ENCODE measurements at places on chromosomes 6 and 20.

GRCh38 chr20:53678315-53678989 is 84.8 kb upstream of the ZNF217 start:
- DNase-seq, result no peak

DNA sequence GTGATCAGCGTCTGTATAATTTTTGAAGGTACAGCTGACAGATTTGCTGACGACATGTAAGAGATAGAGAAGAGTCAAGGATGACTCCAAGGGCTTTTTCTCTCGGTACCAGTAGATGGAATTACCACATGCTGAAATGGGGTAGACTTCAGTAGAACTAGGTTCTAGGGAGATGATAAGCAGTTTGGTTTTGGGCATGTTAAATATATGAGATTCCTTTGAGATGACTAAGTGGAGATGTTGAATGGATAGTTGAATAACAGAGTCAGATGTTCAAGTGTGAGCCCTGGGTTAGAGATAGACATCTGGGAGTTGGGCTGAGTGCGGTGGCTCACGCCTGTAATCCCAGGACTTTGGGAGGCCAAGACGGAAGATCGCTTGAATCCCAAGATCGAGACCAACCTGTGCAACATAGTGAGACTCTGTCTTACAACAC is 50.0 kb downstream of the PHF20 start:
- DNase-seq, result no peak

DNA sequence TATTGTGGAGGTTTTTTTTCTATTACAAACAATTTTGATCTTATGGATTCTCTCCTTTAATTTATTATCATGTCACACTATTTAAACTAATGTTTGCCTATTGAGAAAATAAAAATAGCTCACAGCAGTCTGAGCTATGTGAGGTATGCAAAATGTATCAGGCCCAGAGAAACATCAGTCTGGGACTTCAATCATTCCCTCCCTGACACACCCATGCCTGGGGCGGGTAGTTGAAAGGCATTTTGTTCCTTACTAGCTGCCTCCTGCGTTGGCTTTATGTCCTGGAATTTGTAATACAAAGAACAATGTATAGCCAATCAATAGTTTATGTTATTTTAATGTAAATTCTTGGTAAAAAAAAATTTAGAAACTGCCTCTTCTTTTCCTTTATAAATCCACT is 403.3 kb downstream of the EPM2A start:
- no peak for DNase-seq

- no peak for DNase-seq
Measured at GRCh38 chr20:4729265-4729664, 7.6 kb downstream of the PRND start.

DNA sequence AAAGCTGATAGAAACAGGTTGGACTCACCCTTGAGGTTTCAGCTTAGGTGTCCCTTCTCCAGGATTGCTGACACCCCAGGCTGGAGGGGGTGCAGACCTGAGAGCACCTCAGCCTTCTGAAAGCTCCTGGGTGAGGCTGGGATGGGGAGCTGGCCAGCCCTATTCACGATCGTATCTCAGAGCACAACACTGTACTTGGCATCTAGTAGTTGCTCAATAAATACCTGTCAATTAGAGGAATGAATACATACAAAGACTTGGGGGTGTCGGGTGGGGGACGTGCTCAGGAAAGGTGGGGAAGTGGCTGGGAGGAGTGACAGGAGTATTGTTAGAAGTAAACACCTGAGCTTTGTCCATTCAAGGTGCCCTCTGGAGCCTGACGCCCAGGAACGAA is 61.7 kb downstream of the SLC2A10 start:
- DNase-seq, result no peak

DNA sequence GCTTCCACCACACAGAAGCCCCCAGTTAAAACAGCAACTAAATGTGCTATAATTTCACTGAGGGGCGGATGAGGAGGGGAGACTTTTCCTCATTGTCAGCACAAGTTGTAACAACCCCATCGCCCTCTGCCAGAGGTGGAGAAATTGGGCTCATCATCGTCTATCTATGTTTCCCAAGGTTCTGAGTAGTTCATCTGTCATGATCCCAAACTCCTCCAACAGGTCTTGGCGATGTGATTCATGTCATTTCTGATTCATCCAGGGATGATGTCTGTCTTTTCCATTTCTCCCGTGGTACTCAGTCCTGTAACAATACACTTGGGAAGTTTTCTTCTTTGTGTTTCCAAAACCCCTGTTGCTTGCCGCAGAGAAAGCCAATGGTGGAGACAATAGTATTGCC is 51.0 kb downstream of the TFAP2A start:
- DNase-seq, result no peak

DNA sequence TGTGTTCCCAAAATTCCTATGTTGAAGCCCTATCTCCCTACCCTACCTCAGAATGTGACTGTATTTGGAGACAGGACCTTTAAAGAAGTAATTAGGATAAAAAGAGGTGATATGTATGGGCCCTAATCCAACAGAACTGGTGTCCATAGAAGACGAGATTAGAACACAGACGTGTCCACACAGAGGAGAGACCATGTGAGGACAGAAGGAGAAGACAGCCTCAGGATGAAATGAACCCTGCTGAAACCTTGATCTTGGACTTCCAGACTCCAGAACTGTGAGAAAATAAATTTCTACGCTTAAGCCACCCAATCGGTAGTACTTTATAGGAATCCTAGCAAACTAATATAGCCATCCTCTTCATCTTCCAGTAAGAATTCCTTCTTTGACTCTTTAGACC is 35.7 kb downstream of the TRAF3IP2 start:
- DNase-seq, result no peak

- no peak for DNase-seq
Measured at GRCh38 chr6:167739721-167740475, 86.8 kb upstream of the AFDN start.

- no peak for DNase-seq
Measured at GRCh38 chr20:49569411-49570115, 1.6 kb upstream of the PTGIS start.

DNA sequence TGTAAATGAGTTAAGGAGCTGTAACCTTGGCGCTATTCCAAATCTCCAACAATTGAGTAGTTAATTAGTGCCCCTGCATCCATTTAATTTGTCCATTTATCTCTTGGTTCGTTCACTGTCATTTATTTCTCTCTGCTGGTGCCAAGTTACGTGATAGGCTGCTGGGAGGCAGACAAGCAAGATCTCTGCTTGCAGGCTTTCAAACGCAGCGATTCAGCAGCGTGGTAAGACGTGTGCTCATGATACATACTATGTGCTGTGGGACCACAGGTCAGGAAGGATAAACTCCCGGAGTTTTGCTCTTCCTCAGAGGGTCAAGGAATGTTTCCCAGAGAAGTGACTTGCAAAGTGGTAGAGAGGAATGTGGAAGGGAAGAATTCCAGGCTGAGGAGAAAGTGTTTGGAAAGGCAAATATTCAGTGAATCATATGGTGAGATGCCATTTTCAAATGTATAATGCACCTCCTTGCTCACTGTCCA is 46.4 kb downstream of the UTRN start:
- DNase-seq, result no peak

GRCh38 chr20:4016340-4017050 is 1.1 kb upstream of the RNF24 start:
- DNase-seq, result no peak

GRCh38 chr20:19789446-19789845 is 31.4 kb downstream of the RIN2 start:
- no peak for DNase-seq

GRCh38 chr20:54227241-54227640 is 19.4 kb downstream of the PFDN4 start:
- DNase-seq, result no peak

DNA sequence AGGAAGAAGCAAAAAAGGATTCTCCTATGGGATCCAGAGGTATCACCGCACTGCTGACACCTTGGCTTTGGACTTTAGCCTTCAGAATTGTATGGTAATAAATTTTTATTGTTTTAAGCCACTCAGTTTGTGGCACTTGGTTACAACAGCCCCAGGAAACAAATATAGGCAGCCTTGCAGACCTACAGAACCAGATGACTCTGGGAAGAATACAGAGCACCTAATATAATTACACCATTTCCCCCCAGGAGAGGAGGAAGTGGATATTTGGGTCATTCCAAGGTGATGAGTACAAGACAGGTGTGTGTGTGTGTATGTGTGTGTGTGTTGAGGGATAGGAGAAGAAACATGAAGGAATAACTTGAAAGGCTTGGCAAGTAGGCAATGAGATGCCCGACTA is 84.2 kb upstream of the ENPP5 start:
- DNase-seq, result no peak

DNA sequence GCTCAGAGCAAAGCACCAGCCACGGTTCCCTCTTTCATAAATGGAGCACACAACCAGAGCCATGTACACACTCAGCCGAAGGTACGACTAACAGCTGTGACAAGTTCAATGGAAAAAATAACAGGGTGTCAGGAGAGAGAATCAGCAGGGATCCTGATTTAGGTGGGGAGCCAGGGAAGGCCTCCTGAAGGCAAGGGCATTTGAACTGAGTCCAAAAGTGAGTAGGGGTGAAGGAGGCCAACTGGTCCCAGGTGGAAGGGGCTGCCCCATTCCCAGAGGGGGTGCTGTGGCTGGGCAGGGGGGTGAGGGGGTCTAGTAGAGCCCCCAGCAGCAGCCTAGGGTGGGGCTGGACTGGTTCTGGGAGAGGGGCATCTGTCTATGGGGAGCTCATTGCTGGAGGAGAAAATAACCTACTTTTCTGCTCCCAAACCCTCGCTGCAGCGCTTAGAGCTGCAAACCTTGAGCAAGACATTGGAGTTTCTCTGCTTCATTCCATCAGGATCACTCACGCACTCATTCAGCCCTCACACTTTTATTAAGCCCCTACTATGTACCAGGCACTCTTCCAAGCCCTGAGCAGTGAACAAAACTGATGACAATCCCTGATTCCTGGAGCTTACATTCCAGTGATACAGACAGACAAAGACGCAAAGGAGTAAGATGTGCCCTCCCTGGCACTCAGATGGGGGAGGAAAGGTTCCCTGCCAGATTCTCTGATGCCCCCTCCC is 113.5 kb downstream of the TOX2 start:
- no peak for DNase-seq

DNA sequence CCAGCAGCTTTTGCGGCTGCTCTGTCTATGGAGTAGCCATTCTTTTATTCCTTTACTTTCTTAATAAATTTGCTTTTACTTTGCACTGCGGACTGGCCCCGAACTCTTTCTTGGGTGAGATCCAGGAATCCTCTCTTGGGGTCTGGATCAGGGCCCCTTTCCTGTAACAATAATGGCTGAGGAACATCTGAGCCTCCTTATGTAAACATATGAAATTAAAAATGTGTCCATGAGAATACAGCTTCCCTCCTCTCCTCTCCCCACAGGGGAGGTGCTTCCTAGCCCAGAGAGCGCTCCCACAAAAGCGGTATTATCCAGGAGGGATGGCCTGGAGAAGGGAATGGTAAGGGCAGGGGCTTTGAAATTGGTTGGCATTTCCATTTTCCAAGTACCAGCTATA is 81.1 kb downstream of the PSMG4 start:
- DNase-seq, result no peak

GRCh38 chr20:11907621-11908020 is 10.1 kb upstream of the BTBD3 start:
- DNase-seq, result no peak

DNA sequence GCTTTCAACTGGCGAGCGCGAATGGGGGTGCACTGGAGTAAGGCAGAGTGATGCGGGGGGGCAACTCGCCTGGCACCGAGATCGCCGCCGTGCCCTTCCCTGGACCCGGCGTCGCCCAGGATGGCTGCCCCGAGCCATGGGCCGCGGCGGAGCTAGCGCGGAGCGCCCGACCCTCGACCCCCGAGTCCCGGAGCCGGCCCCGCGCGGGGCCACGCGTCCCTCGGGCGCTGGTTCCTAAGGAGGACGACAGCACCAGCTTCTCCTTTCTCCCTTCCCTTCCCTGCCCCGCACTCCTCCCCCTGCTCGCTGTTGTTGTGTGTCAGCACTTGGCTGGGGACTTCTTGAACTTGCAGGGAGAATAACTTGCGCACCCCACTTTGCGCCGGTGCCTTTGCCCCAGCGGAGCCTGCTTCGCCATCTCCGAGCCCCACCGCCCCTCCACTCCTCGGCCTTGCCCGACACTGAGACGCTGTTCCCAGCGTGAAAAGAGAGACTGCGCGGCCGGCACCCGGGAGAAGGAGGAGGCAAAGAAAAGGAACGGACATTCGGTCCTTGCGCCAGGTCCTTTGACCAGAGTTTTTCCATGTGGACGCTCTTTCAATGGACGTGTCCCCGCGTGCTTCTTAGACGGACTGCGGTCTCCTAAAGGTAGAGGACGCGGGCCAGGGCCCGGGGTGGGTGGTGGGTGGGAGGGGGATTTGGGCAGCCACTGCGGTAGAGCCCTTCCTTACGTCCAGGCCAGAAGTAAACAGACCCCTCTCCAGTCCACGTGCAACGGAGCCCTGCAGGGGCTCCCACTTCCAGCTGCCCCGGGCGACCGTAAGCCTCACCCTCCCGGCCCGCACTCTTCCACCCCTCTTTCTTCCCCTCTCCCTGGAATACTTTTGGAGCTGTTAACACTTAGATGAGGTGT is 998 bp downstream of the BMP2 start:
- no peak for DNase-seq

GRCh38 chr20:43681468-43681942 is 14.6 kb downstream of the MYBL2 start:
- no peak for DNase-seq

- DNase-seq, result no peak
Measured at GRCh38 chr6:149445573-149445972, 39.2 kb downstream of the ZC3H12D start.

DNA sequence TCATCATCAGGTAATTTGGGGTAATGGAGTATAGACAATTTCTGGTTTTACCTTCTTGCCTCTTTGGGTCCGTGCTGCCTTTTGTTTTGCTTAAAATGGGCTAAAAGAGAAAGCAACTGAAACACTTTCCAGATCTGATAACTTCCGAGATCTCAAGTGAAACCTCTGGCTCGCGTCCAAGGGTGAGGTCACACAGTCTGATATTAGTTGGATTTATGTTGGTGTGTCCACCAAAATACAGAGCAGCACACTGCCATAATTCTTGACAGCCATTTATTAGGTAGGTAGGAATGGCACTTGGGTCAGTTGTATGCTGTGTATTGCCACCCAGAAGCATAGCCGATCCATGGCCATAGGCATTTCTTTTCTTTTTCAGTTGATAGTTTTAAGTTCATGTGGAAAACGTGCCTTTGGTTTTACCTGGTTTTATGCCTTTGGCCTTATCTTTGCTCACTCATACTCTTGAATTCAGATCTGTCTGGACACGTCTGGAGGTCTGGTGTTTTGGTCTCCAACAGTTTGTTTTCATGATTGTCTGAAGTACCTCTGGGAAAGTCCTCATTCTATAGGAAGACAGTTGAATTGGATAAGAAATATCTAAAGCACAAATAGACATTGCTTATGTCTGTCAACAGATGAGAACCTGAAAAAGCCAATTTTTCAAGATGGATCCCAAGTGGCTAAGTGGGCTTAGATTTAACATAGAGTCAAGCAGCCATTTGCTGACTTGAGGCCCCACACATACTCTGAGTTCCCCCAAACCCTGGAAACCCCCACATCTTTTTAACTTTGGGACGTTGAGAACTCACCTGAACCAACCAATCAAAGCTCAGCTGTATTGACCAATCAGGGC is 320.8 kb downstream of the SOX4 start:
- peak; percentile 42 for DNase-seq

DNA sequence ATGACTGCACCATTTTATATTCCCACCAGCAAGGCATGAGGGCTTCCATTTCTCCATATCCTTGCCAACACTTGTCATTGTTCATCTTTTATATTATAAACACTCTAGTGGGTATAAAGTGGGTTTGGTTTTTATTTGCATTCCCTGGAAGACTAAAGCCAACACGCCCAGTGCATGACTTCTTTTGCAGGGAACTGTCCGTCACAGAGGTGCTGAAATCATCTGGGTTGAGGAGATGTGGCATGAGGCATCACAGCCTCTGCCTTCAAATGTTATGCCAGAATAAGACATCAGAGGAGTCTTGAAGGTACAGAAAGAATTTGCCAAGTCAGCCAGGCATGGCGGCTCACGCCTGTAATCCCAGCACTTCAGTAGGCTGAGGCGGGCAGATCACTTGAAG is 29.9 kb upstream of the FAM210B start:
- no peak for DNase-seq

All from CD8-positive, alpha-beta T cell (primary cell).